ENCODE measurements at places on chromosomes 2 and 18.

- DNase-seq: no peak
Measured at GRCh38 chr2:42050703-42051542, 3.1 kb downstream of the PKDCC start.

GRCh38 chr2:7672027-7672684 lies 754.9 kb downstream of the RNF144A start:
- no peak for DNase-seq

GRCh38 chr2:48318116-48318515 lies 211.8 kb upstream of the STON1 start:
- no peak for DNase-seq

GRCh38 chr2:101720732-101721131 lies 23.2 kb downstream of the MAP4K4 start:
- DNase-seq: no peak

DNA sequence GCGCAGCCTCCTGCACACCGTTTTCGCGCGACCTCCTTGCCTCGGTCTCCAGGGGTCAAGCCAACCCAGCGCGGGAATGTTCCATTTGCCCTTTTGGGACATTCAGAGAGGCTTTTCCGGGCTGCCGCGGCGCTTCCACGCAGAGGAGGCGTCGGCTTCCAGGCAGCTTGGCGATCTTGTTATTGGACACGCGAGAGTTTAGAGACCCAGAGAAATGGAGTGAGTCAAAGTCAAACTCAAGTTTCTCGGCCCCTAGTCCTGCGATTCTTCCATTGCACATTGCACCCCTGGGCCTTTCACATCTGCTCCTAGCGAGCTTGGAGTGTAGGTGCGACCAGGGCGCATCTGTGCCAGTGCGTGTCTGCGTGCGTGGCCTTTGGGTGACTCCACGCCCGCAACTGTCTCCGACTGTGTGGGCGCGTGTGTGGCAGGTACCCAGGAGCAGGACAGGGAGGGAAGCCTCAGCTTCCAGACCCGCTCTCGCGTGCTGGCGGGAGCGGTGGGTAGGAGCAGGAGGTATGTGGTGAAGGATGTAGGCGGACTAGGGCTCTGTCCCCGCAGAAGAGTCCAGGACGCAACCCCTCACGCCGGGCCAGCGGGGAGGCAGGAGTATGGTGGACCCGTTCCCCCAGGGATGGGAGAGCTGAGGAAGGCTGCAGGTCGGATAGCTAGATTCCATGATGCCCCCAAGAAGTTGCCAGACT lies 13.5 kb downstream of the SIX3 start:
- DNase-seq: no peak

- DNase-seq: no peak
Measured at GRCh38 chr18:62069556-62069955, 117.3 kb downstream of the PIGN start.

Data from NCI-H2107 (cell line).